ENCODE measurements at places on chromosomes 5 and 9.

- no peak for DNase-seq
These were observed 113.9 kb upstream of the ADAMTSL1 start for GRCh38 chr9:18360005-18360404.

DNA sequence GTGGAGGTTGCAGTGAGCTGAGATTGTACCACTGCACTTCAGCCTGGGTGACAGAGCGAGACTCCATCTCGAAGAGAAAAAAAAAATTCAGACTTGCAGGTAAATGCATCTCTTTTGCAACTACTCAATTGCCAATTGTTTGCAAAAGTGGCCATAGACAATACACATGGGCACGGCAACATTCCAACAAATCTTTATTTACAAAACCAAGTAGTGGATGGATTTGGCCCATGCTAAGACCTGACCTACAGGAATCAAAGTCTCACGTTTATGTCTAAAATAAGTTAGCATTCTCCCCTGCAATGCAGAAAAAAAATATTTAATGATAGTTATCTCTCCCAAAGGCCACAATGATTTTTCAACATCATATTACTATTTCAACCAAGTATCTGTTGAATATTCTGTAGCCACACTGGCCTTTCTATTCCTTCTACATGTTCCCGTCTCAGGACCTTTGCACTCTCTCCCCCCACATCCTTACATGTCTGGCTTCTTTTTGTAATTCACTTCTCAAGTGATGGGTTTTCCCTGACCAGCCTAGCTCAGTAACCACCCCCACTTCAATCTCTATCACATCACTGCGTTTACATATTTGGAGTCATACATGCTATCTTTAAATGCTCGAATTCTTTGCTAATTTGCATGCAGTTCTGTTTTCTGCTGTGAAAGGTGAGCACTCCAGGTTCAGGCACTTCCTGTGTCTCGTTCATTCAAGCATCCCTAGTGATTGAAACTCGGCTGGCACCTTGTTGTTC, 54.2 kb downstream of the FNBP1 start:
- no peak for DNase-seq

DNA sequence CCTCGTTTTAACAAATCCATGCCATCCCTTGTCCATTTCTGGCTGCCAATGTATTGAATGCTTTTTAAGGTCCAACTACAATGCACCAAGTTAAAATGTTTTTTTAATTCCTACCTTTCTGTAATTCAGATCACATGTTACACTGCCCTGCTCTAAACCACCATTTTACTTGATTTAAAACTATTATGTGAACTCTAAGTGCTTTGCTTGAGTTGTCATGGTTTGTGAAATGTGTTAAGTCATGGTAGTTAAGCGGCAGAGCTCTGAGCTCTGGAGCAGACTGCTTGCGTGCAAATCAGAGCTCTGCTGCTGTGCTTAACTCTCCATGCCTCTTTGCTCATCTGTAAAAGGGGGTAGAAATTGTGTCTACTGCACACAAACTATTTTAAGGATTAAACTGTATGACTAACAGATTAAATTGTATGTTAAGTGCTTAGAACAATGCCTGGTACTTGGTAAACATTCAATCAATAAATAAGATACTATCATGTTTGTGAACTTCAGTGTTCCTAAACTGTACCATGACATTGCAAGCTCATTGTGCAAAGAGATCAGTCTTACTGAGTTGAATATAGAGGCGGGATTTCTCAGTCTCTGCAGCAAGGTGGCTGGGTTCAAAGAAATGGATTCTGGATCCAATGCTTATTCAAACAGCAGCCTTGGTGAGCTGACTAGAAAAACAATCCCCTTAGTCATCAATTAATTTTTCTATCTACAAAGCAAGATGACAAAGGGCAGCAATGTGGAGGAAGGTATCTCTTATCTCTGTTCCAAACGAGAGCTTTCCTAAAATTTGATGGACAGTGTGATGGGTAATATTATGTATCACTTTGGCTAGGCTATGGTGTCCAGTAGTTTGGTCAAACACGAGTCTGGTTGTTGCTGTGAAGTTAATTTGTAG, 16.1 kb upstream of the CMBL start:
- DNase-seq: no peak

DNA sequence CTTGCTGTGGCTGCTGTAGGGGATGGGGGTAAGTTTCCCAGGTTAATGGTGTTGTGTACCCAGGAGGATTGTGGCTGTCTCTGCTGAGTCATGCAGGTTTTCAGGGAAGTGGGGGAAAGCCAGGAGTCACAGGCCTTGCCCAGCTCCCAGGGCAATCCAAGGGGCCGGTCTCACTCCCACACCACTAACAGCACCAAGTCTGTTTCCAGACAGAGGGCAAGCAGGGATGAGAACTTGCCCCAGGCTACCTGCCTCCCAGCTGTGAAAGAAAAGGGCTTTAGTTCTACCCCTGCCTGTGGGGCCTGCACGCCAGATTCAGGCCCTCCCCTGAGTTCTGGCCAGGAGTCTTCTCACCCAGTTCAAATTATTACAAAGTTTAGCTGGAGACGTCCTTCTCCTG, 579.8 kb upstream of the ST8SIA4 start:
- DNase-seq: no peak

DNA sequence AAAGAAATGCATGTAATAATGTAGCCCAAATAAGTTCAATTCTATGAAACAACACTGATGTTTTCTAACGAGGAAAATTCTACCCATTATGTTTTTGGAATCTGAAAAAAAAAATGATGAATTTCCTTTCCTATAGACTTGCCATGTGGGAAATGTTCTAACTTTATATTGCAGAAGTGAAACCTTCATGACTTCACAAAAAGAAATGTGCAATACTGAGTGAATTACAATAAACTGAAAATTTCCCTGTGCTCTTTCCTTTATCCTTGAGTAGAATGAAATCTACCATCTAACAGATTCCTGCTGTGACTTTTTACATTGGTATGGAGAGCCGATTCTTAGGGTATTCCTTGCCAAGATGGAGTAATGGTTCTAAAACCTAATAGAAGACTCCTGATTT, 1622.5 kb downstream of the MAT2B start:
- DNase-seq: no peak

Measured in NCI-H2081 treated with DMSO at 0.1 percent for 48 hours (cell line).